Mammary epithelial cell (primary cell): ENCODE measurements at places on chromosomes 16 and 17. TPM values are rescaled to one million over a fixed set of nuclear protein-coding genes. Genes with fewer than 3 reads are reported as not detected.

DNA sequence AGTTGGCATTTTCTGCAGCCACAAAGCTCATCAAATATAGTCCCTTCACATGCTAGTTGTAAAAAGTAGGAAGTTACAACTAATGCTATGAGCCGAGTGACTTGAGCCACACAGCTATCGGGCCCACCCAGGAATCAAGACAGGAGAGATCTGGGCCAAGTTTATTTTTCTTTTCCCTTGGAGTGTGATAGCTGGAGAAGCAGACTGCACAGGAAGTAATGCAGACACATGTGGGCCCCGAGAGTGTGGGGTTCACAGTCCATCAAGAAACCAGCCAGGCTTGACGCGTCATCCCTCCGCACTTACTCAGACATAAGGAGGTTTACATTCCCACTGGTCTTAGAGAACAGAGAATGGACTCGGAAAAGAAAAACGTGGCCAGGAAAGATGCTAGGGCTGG lies 403.1 kb upstream of the CDH11 start:
- DNase-seq: no peak

DNA sequence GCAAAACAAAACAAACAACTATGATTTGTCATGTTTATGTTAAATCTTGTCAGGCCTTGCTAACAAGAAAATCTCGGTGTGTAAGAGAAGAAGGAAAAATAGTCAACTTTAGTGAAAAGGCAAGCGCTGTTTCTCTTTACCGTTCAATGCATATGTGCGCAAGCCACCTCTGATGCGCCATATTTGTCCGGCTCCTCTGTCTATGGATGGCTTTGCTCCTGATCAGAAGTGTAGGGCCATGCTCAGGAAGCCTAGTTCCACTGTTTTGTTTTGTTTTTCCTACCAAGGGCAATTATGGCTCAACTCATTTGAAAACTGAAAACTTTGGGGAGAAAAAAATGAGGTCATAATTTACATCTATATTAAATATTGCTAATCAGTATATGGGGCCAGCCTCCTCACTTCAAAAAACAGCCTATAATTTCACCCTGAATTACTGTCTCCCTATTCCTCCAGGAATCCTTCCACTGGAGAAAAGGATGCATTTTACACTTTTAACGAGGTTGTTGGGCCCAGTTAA lies 4.5 kb downstream of the MAF start:
- DNase-seq: peak; percentile 1

DNA sequence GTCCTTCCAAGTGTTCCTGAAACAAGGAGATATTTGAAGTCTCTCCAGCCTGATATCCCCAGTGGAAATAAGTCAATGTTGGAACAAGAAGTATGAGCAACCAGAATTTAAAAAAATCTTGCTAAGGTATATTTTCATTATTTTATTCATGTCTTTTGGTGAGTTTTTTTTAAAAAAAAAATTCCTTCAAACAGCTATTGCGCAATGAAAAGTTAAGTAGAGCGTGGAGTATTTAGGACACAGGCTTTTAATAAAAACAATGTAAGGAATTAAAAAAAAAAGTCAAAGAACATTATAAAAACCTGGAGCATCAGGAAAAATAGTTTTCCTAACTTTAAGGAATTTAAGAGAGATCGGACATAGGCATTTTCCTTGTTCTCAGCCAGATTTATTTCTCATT lies 940.4 kb downstream of the KCNJ2 start:
- DNase-seq: no peak

- no peak for DNase-seq
Observed at GRCh38 chr16:53933407-53933806, 229.5 kb downstream of the FTO start.

The ODAD4 gene
- total RNA-seq: 0.48 and 1.9 TPM in 2 replicates

The CARD14 gene
- total RNA-seq: 3.0 TPM

DNA sequence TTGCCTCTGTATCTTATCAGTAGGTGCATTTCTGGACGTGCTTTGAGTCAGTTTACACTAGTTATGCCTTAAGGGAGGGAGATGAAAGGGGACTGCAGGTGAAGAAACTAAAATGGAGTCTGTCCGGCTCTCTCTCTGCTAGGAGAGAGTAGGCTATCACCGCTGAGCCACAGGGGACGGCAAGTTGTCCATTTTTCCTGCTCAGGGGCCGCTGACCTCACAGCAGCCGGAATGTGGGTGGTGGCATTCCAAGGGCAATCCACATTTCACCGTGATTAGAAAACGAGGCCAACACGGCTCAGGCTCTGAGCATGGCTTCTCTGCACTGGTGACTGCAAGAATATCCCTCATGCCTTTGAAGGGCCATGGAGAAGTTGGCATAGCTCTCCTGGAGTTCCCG lies 19.0 kb upstream of the KLHDC4 start:
- DNase-seq: no peak

The ADCY7 gene
- total RNA-seq: 8.2 and 20.0 TPM in 2 replicates

GRCh38 chr16:5001571-5001970 lies 32.2 kb downstream of the NAGPA start:
- no peak for DNase-seq

DNA sequence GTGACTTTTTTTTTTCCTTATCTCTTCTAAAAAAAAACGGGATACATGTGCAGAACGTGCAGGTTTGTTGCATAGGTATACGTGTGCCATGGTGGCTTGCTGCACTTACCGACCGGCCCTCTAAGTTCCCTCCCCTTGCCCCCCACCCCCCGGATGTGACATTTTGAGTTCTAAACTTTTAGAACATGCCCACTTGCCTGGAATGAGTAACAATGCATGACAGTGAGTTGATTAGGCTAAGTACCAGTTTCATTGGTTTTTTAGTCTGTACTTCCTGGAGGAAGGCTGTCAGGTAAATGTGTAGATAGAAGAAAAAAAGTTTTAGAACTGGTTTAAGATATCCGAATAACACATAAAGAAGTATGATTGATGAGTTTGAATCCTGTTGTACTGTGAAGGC lies 4.0 kb downstream of the BPTF start:
- DNase-seq: peak; percentile 30
